ENCODE measurements at places on chromosomes 12 and 14.

GRCh38 chr12:4091016-4091743 lies 182.4 kb upstream of the CCND2 start:
- DNase-seq: no peak

GRCh38 chr12:108381787-108382436 lies 42.8 kb upstream of the CMKLR1 start:
- peak; percentile 46 for DNase-seq

DNA sequence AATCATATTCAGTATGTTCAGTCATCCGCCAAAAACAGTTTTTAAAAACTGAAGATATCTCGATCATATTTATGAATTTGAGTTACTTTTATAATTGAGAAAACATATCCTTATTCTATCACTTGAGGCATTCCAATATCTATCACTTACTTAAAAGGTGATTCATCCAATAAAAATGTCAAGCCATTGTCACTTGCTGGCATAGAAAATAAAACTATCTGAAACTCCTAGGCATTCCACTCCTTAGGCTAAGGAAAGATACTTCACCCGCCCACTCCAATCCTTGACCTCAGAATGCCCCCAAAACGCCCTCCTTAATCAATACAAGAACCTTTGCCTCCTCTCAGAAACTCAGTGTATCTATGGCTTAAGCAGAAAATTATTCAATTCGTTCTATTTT lies 51.3 kb upstream of the AMIGO2 start:
- DNase-seq: no peak

DNA sequence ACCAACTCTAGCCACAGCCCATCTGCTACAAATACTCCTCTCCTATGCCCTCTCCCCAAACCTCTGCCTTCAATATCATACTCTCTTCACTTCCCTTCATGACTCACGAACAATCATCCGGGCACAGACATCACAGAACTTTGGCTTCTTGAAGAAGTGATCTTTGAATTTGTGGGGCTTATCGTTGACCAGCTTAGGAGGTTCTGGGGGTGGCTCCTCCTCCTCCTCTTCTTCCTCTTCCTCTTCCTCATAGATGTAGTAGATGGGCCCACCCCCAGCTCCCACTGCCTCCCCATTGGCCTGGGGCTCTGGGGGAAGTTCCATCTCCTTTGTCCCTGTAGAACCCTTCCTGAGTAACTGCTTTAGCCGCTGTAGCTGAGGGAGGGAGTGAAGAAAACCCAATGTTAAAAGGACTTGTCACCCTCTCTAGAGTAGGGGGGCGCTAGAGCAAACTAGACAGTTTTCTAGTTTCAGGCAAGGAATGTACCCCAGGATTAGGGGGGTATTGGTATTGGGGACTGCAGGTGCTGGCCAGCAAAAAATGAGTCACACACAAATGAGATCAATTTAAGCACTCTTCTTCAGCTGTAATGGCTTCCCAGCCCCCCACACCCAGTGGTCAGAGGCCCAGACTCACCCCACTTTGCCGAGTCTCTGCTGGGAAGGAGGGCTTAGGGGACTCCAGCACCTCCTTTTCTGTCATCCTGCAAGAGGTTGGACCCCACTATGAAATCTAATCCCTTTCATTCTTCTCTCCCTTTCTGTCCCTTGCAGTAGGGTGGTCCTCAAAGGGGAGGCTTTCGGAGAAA lies 1.8 kb downstream of the STAC3 start:
- peak; percentile 22 for DNase-seq

DNA sequence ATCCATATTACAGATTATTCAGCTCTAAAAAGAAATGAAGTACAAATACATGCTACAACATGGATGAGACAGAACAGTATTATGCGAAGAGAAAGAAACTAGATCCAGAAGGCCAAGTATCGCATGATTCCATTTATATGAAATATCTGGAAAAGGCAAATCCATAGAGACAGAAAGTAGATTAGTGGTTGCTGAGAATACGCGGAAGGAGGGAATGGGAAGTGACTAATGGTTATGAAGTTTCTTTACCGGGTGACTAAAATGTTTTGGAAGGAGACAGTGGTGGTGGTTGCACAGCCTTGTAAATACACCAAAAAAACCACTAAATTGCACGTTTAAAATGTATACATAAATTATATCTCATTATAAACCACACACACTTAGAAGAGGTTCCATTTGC lies 12.5 kb downstream of the PRDM4 start:
- no peak for DNase-seq

- no peak for DNase-seq
Measured at GRCh38 chr12:29804019-29804418, 20.3 kb upstream of the TMTC1 start.

- no peak for DNase-seq
Measured at GRCh38 chr14:71332476-71332875, 425.2 kb downstream of the PCNX1 start.

DNA sequence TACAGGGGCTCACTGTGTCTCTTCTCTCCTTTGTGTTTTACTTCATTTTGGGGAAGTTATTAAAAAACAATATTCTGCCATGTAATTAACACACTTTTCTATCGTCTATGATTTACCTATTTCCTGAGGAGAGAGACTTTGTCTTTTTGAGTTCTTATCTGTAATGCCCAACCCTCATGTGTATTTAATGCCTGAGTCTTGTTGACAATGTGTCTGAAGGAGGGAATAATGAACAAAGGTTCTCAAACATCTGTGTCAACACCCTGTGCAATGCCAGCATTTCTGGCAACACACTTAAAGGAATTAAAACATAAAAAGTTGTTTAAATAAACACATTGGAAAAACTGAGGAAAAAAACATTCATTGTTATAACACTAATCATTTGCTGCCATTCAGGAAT lies 147.1 kb downstream of the SLC15A5 start:
- no peak for DNase-seq

DNA sequence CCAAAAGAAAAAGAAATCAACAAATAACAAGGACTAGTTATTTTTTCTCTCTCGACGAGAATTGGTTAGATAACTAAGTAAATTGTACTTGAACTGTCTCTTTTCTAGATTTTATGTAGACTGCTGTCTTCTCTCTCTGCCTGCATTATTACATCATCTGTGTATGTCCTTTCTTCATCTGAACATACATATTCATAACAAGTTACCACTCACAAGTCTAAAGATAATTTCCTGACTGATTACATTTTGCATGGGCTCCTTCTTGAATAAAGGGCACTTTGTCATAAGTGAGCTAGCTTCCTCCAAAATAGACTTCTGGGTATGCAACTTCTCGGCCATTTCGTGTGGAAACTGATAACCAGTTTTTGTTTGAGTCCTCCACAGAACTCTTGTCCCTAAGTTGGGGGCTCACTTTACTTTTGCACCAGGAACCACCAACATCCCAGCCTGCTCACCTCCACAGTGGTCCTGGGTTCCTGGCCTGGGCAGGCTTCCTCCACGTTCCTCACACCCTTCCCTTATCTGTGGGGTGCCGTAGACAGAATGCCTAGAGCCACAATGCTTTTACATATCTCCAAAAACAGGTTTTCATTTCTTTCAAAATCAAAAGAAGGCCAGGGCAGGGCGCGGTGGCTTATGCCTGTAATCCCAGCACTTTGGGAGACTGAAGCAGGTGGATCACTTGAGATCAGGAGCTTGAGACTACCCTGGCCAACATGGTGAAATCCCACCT lies 6.2 kb upstream of the DDX47 start:
- no peak for DNase-seq

- no peak for DNase-seq
Measured at GRCh38 chr14:37223947-37224474, 26.3 kb downstream of the MIPOL1 start.

DNA sequence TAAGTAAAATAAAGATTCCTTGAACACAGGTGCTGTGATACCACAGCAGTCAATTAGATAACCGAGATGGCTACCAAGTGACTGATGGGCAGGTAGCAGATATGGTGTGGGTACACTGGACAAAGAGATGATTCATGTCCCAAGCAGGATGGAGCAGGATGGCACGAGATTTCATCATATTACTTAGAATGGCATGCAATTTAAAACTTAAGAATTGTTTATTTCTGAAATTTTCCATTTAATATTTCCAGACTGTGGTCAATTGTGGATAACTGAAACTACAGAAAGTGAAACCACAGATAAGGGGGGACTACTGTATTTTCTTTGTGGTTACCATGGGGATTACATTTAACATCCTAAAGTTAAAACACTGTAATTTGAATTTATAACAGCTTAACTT lies 7.5 kb upstream of the ZFP36L1 start:
- DNase-seq: no peak

DNA sequence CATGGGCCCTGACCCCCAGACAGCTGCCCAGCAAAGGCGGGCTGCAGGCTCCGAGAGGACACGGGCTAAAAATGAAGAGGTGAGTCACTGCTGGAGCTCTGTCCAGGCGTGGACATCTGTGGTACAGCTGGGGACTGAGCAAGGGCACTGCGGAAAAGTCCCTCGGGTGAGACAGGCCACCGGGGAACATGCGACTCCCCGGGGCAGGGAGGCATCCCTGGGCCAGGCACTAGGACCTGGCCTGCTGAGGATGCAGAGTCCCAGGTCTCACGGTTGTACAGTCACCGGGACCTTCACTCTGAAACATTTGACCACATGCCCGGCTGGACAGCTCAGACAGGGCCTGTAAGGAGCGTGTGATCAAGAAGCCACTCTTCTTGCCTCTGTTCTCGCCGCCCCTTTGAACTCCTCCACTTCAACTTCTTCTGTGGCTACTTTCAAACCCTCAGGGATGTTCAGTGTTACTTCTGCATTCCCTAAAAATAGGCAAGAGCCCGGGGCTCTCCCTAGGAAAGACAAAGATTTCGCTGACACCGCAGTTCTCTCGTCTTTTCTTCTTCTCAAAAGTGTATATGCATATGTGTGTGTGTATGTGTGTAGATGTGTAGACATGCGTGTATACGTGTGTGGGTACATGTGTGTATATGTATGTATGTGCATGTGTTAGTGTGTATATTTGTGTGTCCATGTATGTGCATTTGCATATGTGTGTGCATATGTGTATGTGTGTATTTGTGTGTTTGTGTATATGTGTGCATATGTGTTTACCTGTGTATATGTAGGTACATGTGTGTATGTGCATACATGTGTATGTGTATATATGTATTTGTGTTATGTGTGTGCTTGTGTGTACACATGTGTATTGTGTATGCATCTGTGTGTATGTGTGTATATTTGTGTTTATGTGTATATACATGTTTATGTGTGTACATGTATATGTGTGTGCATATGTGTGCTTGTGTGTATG lies 5.0 kb upstream of the RFLNA start:
- DNase-seq: no peak

DNA sequence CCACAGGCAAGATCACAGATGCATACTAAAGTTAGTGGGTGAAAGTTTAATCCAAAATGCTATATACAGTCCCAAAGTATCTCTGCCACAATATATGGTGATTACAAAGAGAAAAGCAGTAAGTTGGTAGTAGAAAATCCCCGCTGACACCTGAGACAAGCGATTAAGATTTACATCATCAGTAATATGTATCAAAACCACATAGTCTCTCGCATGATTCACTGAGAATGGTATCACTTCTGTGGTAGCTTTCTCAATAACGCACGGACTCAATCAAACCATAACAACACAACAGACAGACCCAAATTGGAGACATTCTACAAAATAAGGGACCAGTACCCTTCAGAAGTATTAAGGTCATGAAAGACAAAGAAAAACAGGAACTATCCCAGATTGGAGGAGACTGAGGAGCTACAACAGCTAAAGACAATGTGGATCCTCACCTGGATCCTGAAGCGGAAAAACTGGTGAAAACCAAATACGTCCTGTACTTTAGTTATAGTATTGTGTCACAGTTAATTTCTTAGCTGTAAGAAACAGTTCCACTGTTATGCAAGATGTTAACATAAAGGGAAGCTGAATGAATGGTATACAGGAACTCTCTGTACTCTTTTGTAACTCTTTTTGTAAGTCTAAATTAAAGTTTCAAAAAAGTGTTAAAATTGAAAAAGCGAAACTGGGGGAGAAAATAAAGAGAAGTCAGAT lies 51.0 kb downstream of the SPTLC2 start:
- no peak for DNase-seq

GRCh38 chr12:107515446-107515958 lies 170.1 kb upstream of the PWP1 start:
- DNase-seq: peak; percentile 77

DNA sequence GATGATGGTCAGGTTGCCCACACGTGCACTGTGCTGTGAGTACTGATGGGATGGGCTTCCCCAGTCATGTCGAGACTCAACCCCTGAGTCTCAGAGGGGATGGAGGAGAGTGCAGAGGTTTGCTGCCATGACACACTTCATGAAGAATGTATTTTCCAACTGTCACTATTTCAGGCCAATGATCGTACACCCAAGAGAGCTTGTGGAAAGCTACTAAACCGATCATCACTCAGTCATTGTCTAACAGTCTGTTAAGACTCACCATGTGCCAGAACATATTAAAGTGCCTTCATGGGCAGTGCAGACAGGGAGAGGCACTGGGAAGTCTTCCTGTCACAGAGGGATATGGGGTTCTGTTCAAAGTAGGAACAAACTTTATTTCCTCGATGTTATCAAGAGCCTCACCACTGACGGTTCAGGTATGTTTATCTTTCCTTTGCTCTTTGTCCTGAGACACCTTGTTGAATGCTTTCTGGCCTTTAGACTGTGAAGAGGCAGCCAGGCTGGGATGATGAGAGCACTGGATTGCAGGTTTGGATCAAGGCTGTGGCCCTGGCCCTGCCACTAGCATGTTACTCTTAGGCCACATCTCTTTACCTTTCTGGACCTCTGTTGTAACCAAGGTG lies 41.6 kb upstream of the NTF3 start:
- DNase-seq: no peak

GRCh38 chr14:63378444-63378843 lies 59.7 kb upstream of the GPHB5 start:
- DNase-seq: no peak

GRCh38 chr12:39122562-39123204 lies 217.3 kb upstream of the CPNE8 start:
- no peak for DNase-seq

- peak; percentile 77 for DNase-seq
Measured at GRCh38 chr12:25249931-25250738, 594 bp downstream of the KRAS start.

DNA sequence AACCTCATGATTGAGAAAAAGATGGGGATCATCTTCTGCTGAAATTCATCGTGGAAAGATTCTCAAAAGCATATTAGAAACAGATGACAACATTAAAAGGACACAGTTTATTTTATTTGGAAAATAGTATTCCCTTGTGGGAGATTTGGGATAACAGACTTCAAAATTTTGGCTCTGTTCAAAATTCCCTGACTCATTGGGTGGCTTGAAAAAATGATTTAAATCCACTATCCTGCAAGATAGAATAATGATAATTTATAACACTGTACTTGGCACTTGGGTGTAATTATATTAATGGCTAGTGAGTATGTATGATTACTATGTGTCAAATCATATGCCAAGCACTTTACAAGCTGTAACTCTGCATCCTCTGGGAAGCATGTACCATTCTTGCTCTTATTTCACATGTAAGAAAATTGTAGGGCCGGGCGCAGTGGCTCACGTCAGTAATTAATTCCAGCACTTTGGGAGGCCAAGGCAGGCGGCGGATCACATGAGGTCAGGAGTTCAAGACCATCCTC lies 128.8 kb downstream of the LMNTD1 start:
- DNase-seq: peak; percentile 52

- DNase-seq: no peak
Measured at GRCh38 chr12:113391650-113392337, 11.9 kb downstream of the SDS start.

GRCh38 chr12:109963743-109964429 lies 32.3 kb downstream of the GIT2 start:
- no peak for DNase-seq

Measured in femur (tissue), 1 donor.